CD4-positive, alpha-beta memory T cell (primary cell): ENCODE measurements at places on chromosomes 3 and 15. TPM values are rescaled to one million over a fixed set of nuclear protein-coding genes. Genes with fewer than 3 reads are reported as not detected.

DNA sequence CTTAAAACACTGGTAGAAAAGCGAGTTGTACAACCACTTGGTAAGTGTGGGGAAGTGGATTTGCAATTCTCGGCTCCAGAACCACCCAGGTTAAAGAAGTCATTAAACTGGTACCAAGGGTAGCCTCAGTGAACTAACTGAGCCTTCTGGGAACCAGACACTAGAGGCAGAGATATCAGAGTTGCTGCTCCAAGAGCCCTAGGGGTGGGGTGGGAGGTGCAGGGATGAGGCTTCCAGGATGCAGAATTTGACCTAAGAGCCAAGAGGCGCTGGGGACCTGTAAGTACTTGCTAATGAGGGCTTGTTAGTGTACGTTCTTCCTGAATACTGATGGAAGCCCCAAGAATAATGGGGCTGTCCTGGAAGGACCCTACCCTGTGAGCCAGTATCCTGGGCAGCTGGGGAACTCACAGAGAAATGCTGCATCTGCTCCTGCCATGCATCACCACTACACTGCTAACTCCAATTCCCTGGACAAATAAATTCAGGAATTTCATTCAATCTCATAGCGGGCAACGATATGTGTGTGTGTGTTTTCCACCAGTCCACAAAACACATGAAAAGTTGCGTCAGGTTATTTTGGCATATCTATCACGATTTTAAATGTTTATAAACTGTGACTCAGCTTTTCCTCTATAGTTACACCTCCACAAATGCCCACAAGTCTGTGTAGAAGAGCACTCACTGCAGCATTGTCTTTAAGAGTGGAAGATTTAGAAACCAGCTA is 23.8 kb downstream of the STIMATE start:
- DNase-seq = no peak

- no peak for DNase-seq
These were observed 22.2 kb upstream of the JMJD7 start for GRCh38 chr15:41805711-41806110.

- DNase-seq = peak; percentile 88
These were observed at the start of gene PRKCI for GRCh38 chr3:170221924-170222646. PRKCI (plus strand) TSS chr3:170222424; CDS start chr3:170222670, 246 bp downstream.

DNA sequence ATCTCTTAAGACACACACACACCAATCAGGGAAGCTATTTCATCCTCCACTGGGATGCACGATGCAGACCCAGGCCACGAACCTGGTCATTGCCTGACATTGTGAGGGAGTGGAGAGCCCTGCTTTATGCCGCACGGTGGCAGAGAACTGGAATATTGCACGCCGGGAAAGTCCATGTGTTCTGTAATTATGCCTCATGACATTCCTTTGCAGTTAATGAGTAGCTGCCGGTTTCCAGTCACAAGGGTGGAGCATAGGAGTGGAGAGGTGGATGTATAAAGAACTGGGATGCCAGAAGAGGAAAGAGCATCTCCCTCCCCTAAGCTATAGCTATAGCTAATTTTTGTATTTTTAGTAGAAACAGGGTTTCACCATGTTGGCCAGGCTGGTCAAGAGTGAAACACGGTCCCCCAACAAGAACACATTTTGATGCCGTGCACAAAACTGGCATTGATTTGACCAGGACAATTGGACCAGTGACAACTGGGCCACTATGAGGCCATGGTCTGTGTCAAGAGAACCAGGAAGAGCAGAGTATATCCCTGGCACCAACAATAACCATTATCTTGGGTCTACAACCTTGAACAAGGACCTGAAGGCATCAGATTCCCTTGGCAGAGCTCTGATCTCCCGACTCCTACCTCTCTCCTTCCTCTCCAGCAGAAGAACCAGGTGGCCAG is 51.4 kb downstream of the SH3BP5 start:
- DNase-seq = no peak

DNA sequence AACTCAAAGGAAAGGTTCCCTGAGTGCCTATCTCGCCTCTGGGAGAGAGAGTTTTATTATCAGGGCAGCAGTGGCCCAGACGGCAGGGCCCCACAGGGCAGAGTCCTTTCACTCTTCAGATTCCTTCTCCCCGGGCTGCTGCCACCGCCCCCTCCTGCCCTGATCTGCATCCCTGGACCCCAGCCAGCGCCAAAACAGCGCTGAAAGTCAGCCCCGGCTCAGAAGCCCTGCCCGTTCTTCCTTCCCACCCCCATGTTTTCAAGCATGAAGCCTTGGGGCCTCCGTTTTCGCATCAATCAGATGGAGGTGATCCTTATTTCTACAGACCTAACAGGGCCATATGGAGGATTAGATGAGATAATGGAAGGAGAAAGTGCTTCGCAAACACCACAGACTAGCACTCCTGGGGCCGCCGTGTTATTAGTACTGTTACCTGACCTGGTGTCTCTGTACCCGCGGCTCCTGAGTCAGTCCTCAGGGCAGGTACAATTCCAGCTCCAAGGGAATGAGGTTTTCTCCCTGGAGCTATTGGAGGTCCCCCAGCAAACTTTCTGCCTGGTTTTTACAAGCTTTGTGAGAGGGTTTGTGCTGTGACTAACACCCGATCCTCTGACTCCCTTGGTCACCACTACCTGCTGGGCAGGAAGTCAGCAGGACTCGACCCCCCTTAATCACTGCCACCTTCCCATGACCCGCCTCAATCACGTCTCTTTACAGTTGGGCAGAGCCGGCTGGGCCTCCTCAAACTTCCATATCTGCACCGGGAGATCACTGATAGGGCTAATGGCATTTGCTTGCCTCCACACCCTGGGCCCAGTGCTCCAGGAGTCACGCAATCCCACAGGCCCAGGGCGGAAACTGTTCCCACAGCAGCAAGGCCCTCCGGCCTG is 39.5 kb upstream of the TSEN2 start:
- no peak for DNase-seq

DNA sequence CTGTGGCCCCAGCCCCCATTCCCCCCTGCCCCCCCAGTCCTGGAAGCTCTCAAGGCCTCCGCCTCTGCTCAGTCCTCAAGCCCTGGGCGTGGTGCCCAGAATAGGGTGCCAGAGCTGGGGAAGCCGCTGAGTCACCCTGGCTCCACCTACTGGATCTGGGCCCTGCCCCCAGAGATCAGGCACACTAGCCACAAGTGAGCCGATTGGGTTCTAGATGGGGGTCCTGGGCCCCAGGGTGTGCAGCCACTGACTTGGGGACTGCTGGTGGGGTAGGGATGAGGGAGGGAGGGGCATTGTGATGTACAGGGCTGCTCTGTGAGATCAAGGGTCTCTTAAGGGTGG is 5.7 kb downstream of the EIF4G1 start:
- no peak for DNase-seq

- no peak for DNase-seq
These were observed 631.5 kb downstream of the PYDC2 start for GRCh38 chr3:192092388-192093005.

- no peak for DNase-seq
These were observed 294.9 kb downstream of the SHQ1 start for GRCh38 chr3:72553298-72553697.

- no peak for DNase-seq
These were observed 2.5 kb upstream of the RGMA start for GRCh38 chr15:93091465-93091864.

DNA sequence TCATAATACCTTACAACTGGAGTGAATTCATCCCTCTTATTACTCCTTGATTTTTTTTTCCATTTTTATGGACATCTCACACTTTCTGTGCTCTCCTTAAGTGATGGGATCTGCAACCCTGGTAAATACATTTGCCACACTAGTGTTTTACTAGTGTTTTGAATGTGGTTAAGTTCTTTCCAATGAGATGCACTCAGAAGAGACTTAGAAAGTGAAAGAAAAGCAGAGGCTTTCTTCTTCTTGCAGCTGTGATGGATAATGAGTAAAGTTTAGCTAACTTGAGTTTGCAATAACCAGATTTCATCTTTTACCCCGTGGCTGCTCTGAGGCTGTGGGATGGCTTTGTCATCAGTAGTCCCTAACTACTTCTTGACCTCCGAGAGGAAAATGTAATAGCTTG is 1248.4 kb downstream of the NSUN3 start:
- DNase-seq = no peak

- no peak for DNase-seq
These were observed 56.3 kb downstream of the OSBPL10 start for GRCh38 chr3:31924610-31925270.

DNA sequence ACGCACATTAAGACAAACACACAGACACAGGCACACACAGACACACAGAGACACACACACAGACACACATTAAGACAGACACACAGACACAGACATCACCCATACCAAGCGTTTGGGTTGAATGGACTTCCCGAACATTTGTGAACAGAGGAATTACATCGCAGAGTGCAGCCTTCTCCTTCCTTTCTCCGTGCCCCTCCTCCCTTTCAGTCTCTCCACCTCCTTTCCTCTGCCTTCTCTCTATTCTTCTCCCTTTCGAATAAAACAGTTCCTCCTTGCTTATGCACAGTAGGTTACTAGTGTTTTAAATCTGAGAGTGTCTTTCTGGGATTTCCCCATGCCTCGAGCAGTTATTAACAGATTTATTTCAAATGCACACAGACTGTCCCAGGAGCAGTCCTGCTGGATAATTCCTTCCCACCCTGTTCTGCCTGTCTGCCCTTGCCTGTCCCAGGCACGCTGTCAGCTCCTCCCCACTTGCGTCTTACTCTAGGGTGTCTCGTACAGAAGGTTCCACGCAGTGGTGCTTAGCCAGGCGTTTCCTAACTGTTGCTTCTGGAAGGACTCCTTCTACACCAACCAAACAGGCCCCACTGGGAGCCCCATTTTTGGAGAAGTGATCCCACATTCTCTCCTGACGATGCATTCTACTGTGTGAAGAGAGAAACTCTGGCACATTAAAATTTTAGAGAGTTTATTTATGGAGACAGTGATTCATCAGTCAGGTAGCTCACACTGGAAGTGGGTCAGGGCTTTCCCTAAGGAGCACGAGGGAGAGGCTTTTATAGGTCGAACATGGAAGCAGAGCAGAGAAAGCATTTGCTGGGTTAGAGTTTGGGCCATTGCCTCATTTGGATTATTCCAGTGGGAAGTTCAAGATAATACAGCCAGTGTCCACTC is 163.8 kb downstream of the SV2B start:
- no peak for DNase-seq

DNA sequence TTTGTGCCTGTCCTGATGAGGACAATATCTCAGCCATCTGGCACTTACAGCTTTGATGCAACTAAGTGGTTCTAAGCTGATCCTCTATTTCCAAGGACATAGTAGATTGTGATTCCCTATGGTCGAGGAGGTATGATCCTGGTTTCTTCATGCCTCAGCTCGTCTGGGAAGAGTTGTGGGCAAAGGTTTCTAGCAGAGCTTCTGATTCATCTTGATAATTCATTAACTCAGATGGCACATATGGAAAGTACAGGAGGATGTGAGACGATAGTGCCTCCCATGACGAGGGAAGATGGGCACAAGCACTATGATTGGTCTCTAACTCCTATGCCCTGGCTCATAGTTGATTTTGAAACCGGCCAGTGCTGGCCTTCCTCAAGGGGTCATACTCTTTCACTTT is 334.2 kb upstream of the SEMA6D start:
- DNase-seq = no peak

- no peak for DNase-seq
These were observed 13.4 kb downstream of the ITPR1 start for GRCh38 chr3:4506559-4507023.

DNA sequence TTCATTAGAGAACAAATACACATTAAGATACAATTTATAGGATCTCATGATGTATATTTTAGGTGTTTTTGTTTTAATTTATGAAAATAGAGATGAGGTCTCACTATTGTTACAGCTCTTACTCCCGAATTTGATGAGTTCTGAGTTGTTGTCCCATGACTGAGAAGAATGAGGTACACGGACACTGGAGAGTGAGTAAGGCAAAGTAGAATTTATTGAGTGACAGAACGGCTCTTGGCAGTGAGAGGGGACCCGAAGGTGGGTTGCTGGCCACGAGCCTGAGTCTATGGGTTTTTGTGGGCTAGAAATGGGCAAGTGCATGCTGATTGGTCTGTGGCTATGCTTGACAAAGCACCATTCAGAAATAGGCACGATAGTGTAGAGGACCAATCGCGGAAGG is 3.1 kb upstream of the RNF168 start:
- no peak for DNase-seq

- DNase-seq = no peak
These were observed 18.6 kb upstream of the AADAC start for GRCh38 chr3:151795276-151795675.

- no peak for DNase-seq
These were observed 67.5 kb upstream of the CACNA1D start for GRCh38 chr3:53426918-53427317.

GRCh38 chr3:144031938-144032337 is 60.3 kb downstream of the DIPK2A start:
- no peak for DNase-seq

- DNase-seq = no peak
These were observed 160.7 kb upstream of the TNIK start for GRCh38 chr3:171620825-171621434.

DNA sequence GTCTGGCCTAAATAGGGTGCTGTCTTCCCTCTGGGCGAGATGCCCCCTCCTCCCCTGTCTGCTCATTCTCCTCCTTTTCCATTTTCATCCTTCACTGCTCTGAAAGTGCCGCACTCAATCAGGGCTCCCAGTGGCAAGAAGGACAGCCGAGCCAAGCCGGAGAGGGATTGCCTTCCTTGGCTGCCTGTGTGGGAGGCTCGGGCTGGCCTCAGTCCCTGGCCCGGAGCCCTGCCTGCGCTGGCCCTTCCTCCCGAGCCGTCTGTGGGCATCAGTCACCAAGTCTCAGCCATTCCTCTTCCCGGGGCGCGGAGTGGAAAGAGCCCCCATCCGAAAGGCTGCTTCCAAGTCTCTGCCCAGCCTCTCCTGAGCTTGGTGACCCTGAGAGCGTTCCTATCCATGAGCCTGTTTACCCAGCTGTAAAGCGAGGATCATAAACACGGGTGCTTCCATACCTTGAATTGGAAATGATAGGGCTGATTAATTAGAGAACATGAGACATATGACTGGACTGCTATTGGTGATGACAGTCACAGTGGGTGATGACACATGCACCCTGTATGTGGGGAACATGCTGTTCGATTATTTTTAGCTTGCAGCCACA is 59.1 kb upstream of the TLE3 start:
- no peak for DNase-seq

- DNase-seq = no peak
These were observed at the start of gene MYL3 for GRCh38 chr3:46863261-46863782. MYL3 (minus strand) TSS chr3:46863444; CDS start chr3:46863390, 54 bp downstream.

- DNase-seq = no peak
These were observed 72.1 kb downstream of the IL1RAP start for GRCh38 chr3:190585805-190586630.

Gene ZNF619
- 2.3 TPM for polyA plus RNA-seq

Gene CDHR4
- not detected for polyA plus RNA-seq

Gene SFMBT1
- 27.8 TPM for polyA plus RNA-seq

Gene ZMYND10
- polyA plus RNA-seq = not detected

Gene ISL2
- polyA plus RNA-seq = not detected

Gene C3orf85
- not detected for polyA plus RNA-seq

Gene ZNF385D
- polyA plus RNA-seq = not detected

Gene UNC13C
- not detected for polyA plus RNA-seq

Gene GPR160
- polyA plus RNA-seq = 8.1 TPM

Gene LRRC34
- 0.98 TPM for polyA plus RNA-seq

Gene GXYLT2
- polyA plus RNA-seq = not detected
